ENCODE measurements at places on chromosomes 1 and 21.
A peak's percentile ranks its signal among the peaks of the same experiment; 100 is the strongest.

DNA sequence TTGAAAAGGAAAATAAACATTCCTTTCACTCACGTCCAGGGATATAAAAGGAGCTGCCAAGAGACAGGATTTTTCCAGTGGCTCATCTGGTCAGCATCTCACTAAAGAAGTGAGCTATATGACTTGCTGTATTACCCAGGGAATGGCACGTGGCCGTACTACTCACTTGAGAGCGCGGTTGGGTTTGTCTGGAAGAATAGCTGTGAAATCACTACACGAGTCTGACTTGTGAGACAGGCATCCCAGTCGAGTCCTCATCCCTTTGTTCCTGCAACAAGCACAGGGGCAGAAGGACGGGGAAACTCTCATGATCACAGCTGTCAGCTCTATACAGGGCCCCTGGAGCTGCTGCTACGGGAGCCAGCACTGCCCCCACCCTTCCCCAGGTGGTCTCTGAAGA, 17.7 kb downstream of the RGS8 start:
- no peak for DNase-seq

DNA sequence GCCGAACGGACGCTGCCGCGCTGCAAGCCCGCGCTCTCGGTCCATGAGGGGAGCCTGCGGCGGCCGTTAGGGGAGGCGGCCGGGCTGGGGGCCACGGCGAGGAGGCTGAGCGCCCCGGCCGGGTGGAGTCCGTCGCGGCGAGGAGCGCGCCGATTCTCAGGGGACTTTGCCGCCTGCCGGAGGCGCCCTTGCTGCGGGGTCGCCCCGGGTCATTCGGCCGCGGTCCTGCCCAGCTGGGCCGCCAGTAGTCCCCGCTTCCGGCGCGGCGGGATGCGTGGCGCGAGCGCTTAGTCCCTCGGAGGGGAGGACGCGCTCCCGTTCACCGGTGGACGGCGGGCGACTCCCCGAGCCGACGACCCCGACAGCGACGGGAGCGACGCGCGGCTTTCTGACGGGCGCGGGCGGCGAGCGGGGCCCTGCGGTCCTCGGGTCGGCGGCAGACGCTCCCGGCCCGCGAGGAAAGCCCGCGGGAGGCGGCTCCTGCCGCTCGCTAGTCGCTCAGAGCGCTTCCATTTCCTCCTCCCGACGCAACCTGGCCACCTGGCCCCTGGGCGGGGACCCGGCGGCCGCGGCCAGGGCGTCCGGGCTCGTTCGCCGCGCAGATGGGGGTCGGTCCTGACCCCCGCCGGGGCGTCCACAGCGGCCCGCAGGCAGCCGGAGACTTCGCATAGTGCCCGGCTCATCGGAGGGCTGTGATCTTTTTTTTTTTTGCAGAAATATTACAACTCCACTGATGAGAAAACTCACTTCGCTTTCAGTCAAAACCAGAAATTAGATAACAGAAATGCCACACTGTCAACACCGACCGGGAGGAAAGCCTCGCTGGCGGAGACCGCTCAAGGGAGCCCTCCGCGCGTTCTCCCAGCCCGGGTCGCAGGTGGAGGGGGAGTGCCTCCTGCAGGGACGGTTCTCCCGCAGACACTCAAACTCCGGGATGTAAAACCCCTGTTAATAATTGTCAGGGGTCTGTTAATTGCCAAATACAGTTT, 641 bp upstream of the ZBTB21 start:
- DNase-seq: peak; percentile 58

DNA sequence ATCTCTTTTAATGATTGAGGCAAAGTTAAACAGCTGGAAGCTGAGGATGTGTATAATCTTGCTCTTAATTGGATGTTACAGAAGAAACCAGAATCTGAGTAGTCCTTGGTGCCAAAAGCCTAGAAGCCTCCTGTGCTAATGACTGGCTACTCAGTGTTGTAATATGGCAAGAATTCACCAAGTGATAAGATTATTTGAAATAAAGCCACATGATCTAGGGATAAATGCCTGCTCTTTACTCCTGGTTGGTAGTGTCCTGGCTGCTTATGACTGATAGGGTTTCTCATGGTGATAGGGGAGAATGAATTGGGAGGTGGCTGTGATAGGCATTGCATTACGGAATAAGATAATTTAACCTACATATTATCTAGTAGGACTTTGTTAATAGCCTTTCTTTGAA, 13.6 kb upstream of the MAB21L3 start:
- no peak for DNase-seq

GRCh38 chr21:32256873-32257620, 21.8 kb downstream of the MIS18A start:
- DNase-seq: peak; percentile 70

- no peak for DNase-seq
These were observed 19.5 kb downstream of the RNF115 start for GRCh38 chr1:145804235-145805045.

GRCh38 chr1:37325010-37325409, 149.4 kb upstream of the ZC3H12A start:
- DNase-seq: no peak

- DNase-seq: peak; percentile 62
These were observed 4.7 kb downstream of the SORT1 start for GRCh38 chr1:109392788-109393616.

DNA sequence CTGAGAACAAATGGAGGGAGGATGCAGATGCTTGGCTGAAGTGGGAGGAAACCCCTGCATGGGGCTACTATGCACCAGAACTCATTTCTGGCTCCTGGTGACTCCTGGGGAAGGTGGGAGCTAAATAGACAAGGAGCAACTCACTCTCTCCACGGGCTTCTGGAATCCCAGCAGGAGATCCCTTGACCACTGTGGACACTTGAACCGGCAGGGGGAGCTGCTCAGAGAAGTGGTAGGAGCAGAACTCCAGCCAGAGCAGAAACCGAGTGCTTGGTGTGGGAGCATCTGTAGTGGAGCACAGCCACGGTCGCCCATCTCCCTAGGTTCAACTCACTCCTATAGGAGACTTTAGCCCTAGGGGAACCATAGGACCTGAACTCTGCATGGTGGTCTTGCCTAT, 205.6 kb upstream of the GJB5 start:
- DNase-seq: no peak

DNA sequence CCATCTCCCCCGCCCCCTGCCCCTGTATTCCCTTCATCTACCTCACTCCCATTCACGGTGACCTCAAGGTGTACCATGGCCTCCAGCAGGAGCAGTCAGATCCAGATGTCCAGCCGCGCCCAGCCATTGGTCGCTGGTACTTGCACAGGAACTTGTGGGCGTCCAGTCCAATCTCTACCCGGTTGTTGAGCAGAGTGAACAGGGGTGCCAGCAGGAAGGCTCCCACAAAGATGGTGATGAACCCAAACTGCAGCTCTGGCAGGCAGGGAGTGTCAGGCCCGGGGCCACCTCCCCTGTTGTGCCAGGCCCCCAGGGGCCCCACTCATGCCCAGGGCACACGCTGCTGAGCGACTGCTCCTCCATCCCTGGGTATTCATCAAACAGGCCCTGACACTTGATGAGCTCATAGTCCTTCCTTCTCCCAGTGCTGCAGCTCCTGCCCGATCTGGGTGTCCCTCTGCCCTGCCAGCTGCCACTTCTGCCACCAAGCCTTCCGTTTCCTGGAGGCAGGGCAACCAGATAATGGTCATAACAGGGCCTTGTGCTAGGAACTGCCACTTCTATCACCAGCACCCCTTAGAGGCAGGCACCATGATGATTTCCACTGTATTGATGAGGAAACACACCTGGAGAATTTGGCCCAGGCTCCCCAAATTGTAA, 5.7 kb upstream of the ARHGEF19 start:
- no peak for DNase-seq

GRCh38 chr1:237316352-237316751, 274.4 kb downstream of the RYR2 start:
- DNase-seq: no peak

GRCh38 chr1:2528016-2528415, 1.6 kb upstream of the PANK4 start:
- DNase-seq: no peak

- DNase-seq: no peak
These were observed 27.0 kb upstream of the C1orf159 start for GRCh38 chr1:1142844-1143243.

DNA sequence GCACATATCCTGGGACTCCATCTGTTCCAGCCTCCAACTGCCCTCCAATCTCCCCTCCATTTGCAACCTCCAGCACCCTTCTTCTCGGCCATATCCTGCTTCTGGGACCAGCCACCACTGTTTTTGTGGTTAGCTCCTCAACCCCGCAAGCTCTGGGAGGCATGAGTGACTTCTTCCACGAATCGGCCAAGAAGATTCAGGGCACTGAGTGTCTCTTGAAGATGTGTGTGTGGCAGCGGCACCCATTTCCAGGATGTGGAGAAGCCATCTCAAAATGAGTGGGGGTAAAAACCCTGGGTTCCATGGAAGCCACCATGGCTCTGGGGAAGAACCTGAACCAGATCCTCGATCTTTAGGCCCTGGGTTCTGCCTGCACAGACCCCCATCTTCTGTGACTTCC, 194.6 kb downstream of the SLC45A1 start:
- no peak for DNase-seq

GRCh38 chr21:27715131-27715530, 748.2 kb upstream of the ADAMTS5 start:
- DNase-seq: no peak

DNA sequence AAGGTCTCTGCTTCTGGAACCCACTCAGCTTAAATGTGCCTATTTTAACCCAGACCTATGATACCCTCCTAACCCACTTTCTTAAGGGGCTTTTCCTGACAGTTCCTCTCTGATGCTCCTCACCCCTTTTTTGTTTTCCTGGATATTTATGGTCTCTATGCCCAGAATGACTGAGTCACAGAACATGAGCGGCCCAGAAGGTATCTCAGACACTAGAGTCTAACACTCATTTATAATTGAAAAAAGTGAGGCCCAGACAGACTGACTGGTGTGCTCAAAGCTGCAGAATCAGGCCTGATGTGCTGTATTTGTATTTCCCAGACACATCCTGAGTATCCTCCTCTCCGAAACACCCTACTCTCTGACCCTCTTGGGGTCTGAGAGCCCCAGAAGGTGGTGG, 44.0 kb downstream of the LRRC71 start:
- DNase-seq: no peak

DNA sequence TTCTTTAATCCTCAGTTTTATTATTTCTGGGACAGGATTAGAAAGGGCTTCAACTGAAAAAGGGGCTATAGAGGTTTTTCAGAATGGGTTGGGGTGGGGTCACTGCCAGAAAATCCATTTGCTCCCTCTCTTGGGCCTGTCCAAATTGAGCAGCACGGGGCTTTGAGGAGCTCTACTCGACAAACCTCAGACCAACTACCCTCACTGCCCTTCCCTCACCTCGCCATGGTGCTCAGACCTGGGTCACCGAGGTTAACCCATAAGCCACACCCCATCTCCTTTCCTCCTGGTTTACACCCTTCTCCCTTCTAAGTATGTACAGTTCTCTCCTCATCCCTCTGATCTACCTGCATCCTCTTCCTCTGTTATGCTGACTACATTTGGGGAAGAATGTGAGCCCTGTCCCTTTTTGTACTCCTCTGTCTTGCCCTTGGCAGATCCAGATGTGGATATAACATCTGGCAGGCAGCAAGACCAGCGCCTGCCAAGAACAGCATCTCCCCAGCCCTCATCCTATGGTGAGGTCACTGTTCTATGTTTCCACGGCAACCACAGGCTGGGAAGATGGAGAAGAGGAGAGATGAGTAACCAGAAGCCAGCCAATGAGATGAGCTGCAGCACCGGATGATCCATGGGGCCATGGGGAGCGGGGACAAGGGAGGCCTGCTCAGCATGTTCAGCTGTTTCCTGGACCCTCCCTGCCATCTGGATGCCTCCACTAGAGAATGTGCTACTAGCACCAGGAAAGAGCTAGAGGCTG, 3.7 kb upstream of the FABP3 start:
- peak; percentile 55 for DNase-seq

DNA sequence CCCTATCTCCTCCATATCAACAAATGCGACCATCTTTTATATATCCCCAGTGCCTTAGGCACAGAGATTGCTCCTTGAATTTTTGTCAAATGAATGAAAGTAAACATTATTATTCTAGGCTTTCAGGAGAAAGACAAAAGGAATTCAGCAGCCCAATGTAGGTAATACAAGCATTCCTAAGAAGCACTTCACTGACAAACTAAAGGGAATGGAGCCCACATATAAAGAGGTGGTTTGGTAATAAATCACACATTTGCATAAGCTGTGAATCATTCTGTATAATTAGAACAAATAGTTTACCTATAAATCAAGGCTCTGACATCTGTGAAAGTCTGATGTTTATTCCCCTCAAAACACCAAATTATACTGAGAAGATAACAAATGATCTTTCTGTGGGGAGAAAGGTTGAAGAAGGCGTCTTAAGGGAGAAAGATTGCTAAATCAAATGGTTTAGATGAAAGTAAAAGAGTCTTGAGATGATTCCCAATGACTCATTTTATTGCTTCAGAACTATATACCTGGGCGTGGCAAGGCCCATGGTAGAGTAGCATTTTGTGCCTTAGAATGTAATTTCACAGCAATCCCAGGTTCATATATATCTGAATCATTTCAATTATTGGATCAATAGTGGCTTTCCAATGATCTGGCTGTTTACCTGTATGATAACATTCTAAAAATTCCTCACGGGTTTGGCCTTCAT, 558.1 kb downstream of the AGBL4 start:
- no peak for DNase-seq

- DNase-seq: peak; percentile 82
These were observed 42.8 kb downstream of the CNN3 start for GRCh38 chr1:94884106-94884505.

DNA sequence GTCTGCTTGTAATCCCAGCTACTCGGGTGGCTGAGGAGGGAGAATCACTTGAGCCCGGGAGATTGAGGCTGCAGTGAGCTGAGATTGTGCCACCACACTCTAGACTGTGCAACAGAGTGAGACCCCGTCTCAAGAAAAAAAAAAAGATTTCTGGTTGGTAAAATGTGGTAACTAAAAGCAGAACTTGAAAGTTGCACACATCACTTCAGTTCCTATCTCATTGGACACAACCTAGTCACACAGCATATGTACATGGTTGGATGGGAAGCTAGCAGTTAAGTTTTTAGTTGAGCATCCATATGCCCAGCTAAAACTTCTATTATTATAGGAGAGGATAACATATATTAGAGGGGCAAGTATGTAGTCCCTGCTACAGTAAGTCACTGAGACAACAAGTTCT, 22.1 kb downstream of the BCAS2 start:
- no peak for DNase-seq

GRCh38 chr1:45971922-45972531, 160.4 kb downstream of the PIK3R3 start:
- no peak for DNase-seq
